Foreskin fibroblast (primary cell): ENCODE measurements at places on chromosomes 5 and 9.

GRCh38 chr5:109256486-109256885, 153.3 kb downstream of the PJA2 start:
- no peak for DNase-seq

DNA sequence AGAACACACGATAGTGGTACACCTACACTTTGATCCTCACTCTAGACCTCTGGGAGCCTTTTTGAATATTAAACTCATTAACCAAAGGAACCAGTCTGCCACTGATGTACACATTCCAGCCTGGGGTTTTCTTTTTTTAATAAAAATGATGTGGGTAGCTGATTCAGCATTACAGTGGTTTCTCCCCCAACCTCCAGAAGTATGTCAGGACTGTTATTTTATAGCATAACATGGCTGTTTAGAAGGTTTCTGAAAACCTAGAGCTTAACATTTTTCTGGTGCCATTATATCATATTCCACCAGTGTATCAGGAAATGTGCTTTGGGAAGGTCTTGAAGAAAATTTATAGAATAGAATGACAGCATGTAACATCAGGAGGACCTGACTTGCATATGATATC, 540.9 kb upstream of the WWC1 start:
- DNase-seq: no peak

DNA sequence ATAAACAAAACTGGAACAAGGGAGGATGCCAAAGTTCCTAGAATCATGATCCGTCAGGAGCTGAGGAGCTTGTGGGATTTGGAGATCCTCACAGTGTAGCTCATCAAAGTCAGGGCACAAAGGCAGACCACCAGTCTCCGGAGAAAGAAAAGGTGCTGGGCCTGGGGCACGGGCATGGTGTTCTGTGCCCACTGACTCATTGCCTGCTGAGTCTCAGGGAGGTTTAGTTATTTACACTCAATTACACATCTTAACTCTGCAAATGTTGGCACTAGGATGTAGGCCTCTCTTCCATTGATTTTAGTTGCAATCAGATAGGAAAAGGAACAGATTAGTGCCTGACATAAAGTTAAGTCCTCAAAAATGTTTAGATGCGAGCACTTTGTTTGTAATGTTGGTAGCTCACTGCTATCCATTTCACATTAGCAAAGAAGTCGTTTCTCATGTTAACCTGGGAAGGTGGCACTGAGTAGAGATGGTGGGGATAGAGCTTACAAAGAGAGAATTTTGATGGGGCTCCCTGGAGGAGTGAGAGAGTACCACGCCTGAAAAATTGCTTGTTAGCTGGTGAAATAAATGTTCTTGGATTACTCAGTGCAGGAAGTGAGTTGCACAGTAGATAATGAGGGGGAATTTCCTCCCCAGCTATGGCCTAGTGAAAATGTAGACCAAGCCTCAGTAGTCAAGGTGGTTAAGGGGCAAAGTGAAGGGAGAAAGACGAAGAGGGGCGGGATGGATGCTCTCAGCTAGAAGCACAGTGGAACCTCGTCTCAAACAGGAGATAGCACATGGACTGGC, 109.5 kb upstream of the CD180 start:
- DNase-seq: no peak

GRCh38 chr5:133652951-133653759, 40.8 kb upstream of the FSTL4 start:
- DNase-seq: no peak

GRCh38 chr5:149853331-149853648, 91.3 kb downstream of the PDE6A start:
- no peak for DNase-seq

GRCh38 chr9:129611307-129611800, 9.5 kb downstream of the C9orf50 start:
- no peak for DNase-seq

GRCh38 chr9:108844856-108845255, 10.9 kb downstream of the ACTL7B start:
- DNase-seq: no peak

DNA sequence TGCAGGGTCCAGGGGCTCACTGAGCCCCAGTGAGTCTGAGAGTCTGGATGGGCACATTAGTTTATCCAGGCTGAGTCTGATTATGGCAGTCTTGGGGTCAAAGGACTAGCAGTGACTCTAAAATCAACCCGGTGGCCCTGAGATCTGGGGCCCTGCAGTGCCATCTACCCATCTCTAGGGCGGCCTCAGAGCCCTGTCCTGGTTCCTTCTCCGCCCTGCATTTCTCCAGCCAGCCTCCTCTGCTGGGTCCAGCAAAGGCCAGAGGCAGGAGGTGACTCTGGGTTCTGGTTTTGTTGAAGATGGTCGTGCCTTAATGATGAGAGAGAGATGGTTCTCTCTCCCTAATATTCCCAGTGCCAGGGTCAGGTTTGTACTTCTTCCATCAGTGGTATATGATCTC, 15.0 kb downstream of the DCANP1 start:
- no peak for DNase-seq

GRCh38 chr5:106737111-106737510, 933.6 kb downstream of the EFNA5 start:
- DNase-seq: no peak

- peak; percentile 63 for DNase-seq
Observed at GRCh38 chr9:5630081-5630507, 1.2 kb downstream of the RIC1 start.

DNA sequence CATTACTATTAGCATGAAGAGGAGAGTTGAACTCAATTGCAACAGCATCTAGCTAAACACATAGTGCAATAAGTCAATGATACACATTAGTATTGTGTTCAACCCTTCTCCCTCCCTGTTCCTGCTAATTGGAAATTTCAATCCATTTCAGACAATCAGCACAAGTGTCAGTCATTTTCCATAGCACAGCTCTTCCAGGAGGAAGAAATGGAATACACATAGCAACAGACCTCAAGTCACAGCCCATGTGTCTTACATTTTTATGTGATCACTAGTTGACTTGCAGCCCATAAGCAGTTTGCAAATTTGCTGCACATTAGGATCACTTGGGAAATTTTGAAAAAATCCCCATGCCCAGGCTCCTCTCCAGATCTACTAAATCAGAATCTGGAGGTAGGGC, 636.9 kb downstream of the TLE4 start:
- no peak for DNase-seq

DNA sequence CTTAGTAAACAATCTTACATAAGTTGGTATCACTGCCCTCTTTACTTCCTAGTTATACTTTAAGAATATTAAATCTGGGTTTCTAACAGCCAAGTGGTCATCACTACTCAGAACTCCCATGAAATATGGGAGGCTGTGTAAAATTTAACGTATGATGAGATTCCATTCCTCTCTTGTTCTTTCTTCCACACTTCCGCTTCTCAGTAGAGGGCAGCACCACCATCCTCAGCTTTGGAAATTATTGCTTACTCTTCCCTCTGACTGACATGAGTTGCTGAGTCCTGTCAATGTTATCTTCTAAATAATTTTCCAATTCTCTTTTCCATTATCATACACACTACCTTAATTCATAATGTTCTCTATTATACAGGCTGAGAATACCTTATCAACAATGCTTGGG, 194.0 kb downstream of the RFX3 start:
- no peak for DNase-seq

DNA sequence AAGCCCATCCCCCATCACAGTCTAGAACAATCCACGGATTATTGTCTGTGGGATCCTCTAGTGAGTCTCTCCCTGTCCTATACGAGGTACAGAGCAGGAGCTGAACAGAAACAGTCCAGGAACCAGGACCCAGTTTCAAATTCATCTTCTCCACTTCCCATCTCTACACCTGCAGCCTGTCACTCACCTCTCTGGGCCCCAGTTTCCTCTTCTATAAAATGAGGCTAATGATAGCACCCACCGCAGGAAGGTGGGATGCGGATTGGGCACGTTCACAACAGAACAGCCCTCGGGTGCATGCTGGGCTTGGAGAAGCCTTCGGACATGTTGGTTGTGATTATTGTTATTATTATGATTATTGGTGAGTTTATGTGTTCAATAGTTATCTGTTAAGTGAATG, 78.5 kb downstream of the ANKRD33B start:
- no peak for DNase-seq

DNA sequence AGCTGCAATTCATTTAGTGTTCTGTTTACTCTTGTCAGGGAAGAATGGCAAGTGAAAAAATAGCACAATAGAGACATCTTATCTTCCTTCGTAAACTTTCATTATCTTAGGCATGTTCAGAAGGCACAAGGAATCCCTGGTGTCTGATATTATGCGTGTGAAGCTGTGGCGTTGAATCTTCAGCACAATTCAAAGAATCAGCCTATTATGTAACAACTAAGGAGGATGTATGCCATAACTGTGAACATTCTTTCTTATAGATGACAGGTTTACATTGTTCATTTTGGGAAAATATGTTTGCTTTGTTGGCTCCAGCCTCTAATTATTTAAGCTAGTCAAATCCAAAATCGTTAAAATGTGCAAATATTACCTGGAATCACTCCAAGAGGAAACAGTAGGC, 446.1 kb downstream of the ANXA1 start:
- DNase-seq: no peak

GRCh38 chr9:106653213-106653612, 209.8 kb upstream of the ZNF462 start:
- DNase-seq: no peak

DNA sequence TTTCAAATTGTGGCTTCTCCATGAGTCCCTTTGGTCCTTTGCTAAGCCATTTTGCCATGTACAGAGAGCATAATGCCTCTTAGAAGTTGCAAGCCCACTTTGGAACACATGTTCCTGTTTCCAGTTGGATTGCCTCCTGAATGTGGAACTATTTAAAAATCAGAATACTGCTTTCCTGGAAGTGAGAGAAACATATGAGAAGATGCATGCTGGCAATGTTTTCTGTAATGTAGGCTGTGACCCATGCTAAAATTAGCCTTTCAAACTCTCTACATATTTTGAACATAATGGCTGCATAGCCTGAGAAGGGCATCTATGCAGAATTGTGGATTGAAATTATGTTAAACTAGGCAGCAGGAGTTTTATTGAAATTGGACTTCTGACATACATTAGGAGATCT, 175.5 kb upstream of the PAPPA start:
- no peak for DNase-seq

GRCh38 chr9:124511891-124512805, 4.9 kb upstream of the NR5A1 start:
- no peak for DNase-seq

DNA sequence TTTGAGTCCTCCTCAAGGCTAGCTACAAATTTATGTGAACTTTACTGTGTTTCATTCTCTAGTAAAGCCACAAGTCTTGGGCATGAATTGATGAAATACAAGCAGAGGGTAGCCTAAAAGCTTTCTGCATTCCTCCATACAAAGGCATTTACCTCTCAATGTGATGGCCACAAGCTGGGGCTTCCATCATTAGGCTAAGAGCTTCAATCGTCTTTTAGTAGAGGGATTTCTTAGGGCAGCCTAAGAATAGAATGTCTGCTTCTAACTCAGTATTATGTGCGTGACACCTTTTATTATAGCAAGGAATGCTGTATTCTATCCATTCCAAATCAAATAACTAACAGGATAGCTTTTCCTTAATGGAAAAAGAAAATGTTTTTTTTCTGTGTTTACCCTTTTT, 3.7 kb downstream of the PLAC8L1 start:
- DNase-seq: no peak

DNA sequence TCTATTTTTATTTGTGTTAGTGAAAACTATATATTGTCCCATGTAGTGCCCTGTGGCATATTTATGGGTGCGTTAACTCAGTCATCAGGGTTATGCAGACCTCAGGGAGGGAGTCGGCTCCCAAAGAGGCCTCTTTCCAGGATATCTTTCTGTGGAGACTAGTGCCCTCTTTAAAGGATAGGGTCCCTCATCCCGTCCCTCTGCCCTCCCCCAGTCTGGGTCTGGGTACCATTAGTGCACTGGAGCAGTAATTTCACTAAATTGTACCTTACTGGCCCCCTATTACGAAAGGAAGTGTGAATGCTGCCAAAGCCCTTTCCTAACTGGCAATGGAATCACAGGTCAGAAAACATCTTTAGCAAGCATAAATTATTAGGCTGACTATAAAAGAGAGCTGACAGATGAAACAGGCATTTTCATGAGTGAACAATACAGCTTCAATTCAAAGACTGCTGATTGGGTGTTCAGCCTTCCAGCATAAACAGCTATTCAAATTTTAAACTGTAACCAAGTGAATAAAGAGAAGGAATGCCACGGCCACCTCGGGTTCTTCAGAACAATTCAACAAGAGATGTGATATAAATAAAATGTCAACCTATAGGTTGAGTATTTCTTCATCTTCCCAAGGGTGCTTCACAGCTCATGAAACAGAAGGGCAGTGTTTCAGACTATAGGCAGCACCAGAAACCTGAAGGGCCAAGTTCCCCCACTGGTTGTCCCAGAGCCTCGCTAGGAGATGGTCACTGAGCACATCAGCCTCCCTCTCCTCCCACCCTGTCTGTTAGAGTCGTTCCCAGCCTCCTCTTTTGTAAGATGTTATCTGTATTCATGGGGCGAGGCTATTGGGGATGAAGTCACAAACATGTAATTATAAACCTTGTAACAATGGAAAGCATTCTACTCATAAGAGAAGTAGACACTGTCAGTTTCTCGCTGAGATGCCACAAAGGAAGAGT, 318.7 kb downstream of the TMEM161B start:
- DNase-seq: no peak

GRCh38 chr5:40025586-40025985, 600.8 kb upstream of the DAB2 start:
- DNase-seq: no peak

- no peak for DNase-seq
Observed at GRCh38 chr9:2406252-2406651, 215.3 kb upstream of the VLDLR start.

DNA sequence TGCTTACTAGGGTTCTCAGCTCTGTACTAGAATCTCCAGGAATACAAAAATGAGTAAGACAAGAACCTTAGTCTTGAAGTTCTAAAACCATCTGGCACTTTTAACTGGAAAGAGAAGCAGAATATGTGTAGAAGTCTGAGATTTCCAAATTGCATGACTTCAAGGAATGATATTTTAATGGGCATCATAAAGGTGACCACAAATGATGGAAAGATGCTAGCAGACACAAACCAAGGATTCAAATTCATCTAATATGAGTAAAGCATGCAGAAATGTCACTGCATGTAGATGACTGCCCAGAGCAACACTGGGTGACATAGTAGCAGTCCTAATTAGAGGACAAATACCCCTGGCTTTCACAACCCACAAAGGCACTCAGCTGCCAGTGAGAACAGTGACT, 117.2 kb downstream of the RPS23 start:
- peak; percentile 60 for DNase-seq

DNA sequence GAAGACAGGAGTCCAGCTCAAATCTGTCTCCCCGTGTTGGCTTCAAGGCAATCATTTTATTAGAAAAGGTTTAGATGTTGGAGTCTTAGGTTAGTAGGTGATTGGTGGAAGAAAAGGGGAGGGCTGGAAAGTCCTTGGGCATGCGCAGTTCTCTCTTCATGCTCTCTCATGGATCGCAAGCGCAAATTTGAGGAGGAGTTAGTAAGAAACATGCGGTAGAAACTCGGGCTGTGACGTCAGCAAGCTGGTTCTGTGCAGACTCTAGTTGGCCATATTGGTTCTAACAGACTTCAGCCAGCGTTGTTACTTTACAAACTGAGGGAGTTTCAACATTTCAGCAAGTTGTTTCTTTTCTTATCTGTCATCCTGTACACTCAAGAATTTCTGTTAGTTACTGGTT, 392.2 kb downstream of the CDK5RAP2 start:
- DNase-seq: no peak

GRCh38 chr5:65061974-65062353, 293.2 kb downstream of the CWC27 start:
- no peak for DNase-seq

- peak; percentile 12 for DNase-seq
Observed at GRCh38 chr9:136947955-136948510, 3.0 kb downstream of the C8G start.
